ENCODE measurements at places on chromosomes 3 and 15.

GRCh38 chr3:154044671-154045070 is 76.5 kb upstream of the ARHGEF26 start:
- no peak for DNase-seq

DNA sequence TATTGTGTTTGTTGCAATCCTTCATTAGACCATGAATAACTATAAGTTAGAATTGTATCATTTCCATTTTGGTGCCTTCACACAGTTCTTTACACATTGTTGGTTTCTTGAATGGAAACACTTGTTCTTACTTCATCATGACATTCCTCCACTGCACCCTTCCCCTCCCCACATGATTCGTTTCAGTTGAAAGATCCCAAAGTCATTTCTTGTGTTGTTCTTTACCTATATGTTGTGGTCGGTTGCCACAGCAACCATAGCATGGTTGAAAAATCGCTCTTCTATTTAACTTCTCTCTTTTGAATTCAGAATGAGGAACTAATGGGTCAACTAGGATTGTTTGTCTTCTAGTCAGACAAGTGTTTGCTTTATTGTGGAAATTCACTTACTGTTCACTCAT is 103.3 kb downstream of the IL1RAP start:
- DNase-seq: peak; percentile 41

DNA sequence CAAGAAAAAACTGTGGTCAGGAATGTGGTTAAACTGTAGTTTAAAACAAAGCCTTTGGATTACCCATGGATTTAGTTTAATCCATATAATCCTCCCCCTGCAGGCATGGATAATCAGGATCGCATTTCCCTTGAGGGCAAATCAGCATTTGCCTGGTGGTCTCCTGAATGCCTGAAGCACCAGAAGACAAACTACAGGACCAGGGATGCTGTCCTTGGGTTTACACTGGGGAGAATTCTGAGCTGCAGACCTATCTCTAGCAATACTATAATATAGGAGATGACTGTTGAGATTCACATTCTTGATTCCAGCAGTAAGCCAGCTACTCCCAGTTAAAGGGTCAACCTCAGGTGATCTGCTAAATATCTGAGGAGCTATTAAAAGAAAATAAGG is 10.6 kb downstream of the PIK3CB start:
- DNase-seq: no peak

DNA sequence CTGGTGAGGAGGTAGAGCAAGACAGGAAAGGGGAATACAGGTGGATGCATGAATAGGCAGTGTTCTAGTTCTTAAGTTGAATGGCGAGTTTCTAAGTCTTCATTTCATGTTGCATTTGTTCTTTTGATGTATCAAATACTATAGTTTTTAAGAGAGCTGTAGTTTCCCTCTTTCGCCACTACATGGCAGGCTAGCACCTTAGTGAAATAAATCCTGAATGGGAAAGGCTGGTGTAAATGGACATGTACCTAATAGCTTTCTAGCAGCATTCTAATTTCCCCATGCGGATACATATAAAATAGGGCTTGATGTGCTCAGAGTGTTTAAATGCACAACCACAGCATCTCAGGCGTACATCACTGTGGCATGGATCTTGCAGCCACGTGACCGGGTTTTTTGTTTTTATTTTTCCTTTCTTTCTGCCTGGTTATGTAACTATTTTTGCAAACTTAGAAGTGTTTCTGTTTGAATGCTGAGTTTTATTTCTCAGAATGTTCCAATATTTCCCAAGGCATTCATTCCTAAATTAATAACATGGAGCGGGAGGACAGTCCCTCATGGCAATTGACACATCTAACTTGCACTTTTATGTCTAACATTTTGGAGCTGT is 23.5 kb upstream of the CLN6 start:
- peak; percentile 84 for DNase-seq

DNA sequence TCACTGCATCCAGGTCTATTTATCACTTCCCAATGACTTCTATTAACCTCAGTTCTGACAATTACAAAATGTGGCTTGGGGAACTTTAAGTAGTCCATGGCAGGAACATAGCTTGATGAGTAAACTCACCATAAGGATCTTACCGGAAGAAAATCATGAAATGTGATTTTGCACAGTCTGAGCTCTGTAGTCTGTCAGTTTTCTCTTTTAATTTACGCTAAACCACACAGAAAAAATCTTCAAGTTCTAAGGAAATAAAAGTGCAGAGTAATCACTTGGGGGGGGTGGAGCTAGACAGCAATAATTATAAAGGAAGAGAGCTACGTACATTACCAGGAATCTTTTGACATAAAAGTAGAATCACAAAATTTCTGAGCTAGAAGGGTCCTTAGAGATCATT is 9.2 kb downstream of the TBC1D5 start:
- DNase-seq: no peak

DNA sequence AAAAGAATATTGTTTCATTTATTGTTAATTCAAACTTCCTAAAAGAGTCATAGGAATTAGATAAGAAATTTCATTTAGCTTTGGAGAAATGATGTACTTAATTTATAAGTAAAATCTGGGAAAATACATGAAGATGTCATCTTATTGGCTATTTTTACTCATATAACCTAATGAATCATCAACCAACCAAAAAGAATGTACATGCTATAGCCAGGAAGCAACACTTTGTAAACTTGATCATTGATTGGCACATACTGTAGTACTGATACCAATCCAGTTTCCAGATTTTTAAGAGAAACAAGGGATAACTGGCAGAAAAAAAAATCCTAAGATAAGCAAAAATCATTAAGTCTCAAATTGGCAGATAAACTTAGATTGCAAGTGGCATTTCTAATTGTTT is 207.9 kb upstream of the CDIN1 start:
- no peak for DNase-seq

DNA sequence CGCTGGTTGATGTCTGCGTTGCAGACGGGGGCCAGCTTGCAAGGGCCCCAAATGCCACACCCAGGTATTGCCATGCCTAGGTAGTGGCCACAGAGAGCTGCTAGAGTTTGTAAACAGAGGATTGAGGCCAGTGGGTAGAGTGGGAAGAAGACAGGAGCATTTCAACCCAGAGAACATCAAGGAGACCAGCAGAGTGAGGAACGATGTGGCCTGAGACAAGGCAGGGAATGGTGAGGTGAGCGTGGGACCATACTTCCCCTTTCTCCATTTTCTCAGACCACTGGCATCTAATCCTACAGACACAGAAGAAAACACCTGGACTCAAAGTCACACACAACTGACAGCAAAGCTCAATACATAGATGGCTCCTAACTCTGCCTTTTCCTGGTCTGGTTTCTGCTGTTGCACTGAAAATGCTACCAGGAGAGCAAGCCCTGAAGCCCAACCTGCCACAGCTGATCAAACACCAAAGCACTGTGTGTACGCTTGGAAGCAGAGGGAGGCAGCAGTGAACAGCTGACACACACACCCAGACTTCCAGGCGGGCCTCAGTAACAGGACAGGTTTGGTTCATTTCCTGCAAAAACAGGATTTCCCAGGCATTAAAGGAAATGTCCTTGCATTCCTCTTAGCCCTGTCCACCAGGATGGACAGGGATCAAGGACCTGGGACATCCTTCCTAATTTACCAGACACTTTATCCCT is 1.6 kb downstream of the FAM174B start:
- DNase-seq: no peak

All from umbilical cord (tissue), 2 donors.